ENCODE measurements at places on chromosomes 6 and 20.

DNA sequence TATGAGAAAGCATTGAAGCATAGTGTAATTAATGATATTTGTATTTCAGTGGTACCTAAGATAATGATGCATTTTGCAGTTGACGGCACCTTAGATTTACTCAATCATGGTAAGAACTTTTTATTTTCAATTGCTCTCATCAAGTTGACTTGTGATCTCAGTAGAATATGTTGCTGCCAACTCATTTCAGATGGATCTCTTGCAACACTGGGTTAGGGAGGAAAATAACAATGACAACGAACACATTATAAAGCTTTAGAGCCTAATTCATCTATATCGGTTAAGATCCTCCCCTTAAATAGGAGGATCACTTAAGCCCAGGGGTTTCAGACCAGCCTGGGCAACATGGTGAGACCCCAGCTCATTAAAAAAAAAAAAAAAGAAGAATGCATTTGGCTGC, 18.0 kb upstream of the TBC1D22B start:
- no peak for DNase-seq

GRCh38 chr6:21144928-21145327, 448.6 kb upstream of the SOX4 start:
- DNase-seq = no peak

GRCh38 chr6:19032591-19033295, 645.6 kb downstream of the RNF144B start:
- DNase-seq = no peak

- no peak for DNase-seq
These were observed 27.8 kb downstream of the HDDC2 start for GRCh38 chr6:125273965-125274364.

DNA sequence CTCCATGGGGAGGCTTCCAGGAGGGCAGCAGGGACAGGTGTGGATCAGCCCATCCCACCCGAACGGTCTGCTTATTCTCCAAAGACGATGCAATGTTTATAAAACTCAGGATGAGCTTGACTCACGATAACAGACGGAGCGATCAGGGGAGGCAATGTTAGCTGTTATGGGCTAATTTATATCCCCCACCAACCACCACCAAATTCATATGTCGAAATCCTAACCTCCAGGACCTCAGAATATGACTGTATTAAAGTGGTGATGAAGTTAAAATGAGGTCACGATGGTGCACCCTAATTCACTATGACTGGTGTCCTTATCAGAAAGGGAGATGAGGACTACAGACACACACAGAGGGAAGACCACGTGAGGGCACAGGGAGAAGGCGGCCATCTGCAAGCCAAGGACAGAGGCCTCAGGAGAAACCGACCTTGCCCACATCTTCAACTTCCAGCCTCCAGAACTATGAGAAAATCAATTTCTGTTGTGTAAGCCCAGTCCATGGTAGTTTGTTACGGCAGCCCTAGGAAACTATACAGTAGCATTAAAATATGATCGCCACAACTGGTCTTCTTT, 7.0 kb downstream of the ADTRP start:
- DNase-seq = no peak

DNA sequence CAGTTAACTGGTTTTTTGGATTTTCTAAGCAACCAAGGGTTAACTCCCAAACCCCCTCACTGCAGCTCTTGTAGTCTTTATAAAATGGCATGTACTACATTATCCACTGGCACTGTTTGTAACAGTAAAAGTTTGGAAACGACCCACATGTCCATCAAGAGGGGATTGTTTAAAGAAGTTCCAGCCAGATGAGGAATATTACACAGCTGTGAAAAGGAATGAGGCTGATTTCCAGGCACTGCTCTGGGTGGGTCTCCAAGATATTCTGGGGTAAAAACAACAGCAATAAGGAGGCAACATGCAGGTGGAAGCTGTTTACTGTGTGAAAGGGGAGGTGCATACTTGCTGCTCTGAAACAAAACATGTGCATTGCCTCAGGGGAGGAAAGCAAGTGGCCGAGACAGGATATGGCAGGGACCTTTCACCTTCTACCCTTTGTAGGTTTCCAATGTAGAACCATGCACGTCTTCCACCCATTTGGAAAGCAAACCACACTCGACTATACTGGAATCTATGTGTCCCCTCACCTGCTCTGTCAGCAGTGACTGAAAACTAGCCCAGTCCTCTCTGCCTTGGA, 51.9 kb downstream of the GRM4 start:
- no peak for DNase-seq

DNA sequence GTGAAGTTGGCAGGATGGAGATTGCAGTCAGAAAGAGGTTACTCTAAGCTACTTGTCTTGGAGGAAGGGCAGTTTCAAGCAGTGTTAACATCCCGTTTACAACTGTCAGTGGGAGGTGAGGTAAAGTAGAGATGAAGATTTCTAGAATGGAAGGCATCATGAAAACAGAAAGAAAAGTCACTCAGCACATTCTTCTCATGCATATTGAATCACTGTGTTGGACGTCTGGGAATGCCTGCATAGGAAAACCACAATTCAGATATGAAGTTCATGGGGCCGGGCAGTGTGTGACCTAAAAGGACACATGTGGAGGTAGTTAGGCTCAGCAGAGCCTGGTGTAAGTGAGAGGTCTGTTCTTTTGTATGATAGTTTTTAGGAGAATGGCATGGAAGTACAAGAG, 73.5 kb upstream of the LAMP5 start:
- DNase-seq = no peak

DNA sequence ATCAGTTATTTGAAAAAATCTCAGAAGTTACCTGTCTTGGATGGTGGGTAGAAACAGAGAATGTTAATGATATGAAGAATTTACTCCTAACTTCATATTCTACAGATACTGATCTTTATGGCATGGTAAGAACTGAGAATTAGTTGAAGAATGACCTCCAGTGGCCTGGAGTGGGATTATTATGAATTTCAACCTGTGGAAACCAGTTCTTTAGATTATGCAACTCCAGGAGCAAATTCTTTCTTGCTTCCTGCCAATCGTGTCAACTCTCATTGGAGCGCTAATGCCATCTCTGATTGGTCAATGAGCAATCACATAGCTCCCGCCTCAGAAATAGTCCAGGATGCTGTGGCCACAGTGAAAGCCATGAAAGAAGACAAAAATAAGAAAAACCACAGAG, 40.6 kb downstream of the LYRM2 start:
- DNase-seq = no peak

- DNase-seq = no peak
These were observed 386.4 kb upstream of the MMS22L start for GRCh38 chr6:97669191-97670031.

DNA sequence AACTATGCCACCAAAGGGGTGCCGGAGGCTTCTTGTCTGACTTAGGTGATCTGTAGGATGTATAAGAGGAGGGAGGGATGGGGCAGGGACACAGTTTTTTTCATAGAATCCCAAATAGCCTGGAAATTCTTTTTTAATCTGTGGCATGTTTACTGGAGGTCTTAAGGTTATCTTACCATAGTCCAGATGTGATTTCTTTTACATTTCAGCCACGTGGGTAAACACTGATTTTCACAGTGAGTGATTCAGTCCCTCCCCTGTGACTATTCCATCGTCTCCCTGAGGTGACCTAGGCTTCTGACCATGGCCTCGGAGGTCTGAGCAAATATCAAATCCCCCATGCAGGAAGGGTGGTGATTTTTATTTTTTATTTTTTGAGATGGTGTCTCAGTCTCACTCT, 67.7 kb downstream of the AKAP12 start:
- no peak for DNase-seq

- DNase-seq = no peak
These were observed 31.5 kb downstream of the SNX5 start for GRCh38 chr20:17936761-17937732.

DNA sequence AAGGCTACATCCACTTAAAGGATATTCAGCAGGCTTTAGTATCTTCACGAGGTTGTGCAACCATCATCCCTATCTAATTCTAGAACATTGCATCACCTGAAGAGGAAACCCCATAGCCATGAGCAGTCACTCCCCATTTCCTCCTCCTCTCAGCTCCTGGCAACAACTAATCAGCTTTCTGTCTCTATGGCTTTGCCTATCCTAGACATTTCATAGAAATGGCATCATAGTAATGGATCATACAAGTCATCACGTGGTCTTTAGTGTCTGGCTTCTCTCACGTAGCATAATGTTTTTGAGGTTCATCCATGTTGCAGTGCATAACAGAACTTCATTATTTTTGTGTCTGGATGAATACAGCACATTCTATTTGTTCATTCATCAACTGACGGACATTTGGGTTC, 20.5 kb downstream of the SNAI1 start:
- DNase-seq = no peak

DNA sequence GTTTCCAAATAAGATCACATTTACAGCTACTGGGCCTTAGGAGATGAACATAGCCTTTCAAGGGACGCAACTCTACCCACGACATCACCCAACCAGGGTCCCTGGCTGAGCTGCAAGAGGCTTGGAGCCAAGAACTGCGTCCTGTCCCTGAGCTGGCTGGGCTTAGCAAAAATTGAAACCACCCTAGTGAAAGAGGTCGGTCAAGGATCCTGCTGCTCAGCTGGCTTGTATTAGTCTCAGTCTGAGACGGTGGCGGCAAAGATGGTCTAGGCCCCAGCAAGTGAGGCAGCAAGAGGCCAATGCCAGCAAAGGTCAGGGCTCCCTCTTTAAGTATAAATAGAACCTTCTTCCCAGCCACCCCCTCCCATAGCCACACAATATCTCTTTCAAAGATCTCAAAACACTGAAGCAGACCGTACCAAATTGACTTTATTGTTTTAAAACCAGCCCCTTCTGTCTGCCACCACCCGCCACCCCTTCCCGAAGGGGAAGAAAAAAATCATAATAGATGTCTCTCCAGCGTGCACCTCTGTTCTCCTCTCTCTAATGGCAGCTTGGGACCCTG, 140.5 kb downstream of the EYA2 start:
- no peak for DNase-seq
